Smooth muscle cell of the brain vasculature (primary cell): ENCODE measurements at places on chromosomes 1 and 21.

- peak; percentile 44 for DNase-seq
These were observed 43.4 kb downstream of the KIF1B start for GRCh38 chr1:10253755-10254154.

DNA sequence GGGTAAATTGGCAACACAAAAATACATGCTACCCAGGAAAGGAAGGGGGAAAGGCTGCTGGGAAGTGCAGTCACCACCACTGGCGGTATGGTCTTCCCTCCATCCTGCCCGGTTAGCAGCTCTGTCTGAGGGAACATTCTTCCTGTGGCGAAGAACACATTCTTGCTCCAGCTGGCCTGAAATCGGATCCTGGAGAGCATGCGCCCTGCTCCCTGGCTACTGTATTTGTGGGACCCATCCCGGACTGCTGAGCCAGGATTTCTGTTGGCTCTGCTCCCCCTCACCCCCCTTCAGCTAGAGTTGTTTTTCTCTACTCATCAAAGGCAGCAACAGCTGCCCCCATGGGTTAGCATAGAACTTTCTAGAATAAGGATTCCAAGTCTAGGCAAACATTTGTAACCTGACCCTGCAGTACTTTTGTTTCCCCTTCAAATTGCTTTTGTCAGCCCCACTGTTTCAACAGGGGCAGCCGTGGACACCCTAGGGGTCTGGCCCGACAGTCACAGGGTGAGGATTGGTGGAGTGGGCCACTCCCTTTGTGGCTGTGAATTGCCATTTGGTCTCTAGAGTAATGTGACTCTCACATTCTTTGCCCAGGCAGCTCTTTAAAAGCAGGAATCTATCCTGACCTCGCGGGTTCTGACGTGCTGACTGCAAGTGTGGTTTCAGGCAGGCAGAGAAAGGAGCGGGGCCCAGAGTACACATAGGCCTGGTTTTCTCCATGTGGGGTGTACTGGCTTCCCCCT lies 157.7 kb downstream of the TOMM20 start:
- DNase-seq: peak; percentile 97

DNA sequence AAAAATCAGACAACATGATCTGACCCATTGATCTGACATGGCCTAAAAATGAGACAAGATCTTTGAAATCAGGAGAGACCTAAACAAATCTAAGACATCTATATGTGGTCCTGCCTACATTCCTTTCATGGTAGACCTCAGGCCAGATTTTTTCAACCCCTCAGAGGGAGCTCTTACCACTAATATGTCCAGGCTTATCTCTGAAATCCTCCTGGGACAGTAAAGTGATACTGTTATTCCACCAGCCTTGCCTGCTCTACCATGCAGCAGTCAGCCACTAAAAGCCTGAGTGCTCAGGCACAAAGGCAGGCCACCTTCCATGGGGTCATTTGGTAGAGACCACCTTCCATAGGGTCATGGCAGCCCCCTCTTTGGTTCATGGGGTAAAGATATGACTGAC lies 126.9 kb downstream of the TBX15 start:
- DNase-seq: no peak

DNA sequence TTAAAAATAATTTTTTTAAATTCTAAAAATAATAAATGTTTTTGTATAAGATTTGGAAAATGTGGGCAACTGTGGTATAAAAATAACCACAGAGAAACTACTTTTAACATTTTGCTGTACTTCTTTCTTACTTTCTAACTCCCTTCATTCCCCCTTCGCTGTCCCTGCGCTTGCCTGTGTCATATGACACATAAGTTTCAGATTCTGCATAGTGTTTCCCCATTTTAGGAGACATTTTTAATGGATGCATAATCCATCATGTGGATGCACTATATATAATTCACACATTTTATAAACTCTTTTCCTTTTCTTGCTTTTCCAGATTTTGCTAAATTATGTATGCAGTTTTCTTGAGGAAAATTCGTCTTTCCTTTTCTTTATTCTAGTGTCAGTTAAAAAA lies 16.3 kb downstream of the ATG4C start:
- no peak for DNase-seq

GRCh38 chr1:166086113-166086883 lies 80.5 kb downstream of the FAM78B start:
- DNase-seq: no peak

DNA sequence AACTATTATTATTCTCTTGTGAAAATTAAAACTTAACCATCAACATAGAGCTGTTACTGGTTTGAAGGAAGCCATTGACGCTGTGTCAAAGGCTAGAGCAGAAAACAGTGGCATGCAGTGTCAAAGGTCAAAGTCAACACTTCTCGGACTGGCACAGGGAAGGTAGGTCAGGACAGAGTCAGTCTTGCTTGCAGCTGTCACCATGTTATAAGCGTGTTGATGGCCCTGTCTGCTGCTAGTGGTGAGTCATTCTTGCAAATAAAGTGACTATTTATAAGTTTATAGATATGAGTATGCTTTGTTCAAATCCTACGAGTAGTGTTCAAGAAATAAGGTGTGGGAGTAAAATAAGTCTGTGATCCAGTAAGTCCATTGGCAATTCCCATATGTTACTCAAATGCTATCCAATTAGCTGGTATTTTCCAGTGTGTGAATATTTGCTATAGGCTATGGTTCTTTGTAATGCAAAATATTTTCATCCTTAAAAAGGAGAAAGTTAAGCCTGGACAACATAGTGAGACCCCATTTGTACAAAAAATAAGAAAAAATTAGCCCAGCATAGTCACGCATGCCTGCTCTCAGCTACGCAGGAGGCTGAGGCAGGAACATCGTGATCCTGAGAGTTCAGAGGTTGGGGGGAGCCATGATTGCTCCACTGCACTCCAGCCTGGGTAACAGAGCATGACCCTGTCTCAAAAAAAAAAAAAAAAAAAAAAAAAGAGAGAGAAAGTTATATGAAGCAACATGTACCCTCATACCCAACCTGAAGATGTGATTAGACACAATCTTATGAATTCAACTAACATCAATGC lies 26.3 kb upstream of the TINAGL1 start:
- no peak for DNase-seq

GRCh38 chr21:42579456-42580075 lies 65.9 kb downstream of the SLC37A1 start:
- no peak for DNase-seq

DNA sequence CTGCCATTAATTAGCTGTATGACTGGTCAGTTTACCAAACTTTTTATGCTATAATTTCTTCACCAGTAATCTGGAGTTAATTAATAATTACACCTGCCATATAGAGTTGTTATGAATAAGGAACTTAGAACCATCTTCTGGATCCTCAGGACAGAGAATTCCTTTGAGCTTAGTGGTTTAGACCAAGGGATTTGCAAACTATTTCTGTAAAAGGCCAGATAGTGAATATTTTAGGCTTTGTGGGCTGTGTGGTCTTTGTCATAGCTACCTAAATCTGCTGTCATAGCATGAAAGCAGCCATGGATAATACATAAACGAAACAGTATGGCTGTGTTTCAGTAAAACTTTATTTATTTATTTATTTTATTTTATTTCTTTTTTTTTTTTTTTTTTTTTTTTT lies 9.0 kb downstream of the TIMM17A start:
- no peak for DNase-seq

DNA sequence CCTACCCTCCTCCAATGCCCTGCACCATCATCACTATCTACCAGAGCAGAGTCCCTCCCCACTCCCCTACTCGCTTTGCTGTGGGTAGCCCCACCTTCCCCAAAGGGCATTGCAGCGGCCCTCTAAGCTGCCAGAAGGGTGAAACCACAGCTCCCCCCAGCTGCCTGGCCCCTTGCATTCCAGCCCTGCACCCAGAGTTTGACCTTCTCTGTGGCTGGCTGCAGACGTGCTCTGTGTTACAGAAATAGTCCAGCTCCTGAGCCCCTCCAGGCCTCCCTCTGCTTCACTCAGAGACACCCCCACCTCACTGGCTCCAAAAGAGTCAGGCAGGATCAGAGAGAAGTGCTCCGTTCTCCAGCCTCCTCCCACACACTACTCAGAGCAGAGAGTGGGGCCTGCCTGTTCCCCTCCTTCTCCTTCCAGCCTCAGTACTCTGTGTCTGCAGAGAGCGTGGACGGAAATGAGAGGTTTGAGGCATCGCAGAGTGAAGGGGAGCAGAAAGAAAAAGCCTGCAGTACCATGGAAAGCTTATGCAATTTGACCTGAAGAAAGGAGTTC lies 63.2 kb downstream of the PLEKHA6 start:
- no peak for DNase-seq

DNA sequence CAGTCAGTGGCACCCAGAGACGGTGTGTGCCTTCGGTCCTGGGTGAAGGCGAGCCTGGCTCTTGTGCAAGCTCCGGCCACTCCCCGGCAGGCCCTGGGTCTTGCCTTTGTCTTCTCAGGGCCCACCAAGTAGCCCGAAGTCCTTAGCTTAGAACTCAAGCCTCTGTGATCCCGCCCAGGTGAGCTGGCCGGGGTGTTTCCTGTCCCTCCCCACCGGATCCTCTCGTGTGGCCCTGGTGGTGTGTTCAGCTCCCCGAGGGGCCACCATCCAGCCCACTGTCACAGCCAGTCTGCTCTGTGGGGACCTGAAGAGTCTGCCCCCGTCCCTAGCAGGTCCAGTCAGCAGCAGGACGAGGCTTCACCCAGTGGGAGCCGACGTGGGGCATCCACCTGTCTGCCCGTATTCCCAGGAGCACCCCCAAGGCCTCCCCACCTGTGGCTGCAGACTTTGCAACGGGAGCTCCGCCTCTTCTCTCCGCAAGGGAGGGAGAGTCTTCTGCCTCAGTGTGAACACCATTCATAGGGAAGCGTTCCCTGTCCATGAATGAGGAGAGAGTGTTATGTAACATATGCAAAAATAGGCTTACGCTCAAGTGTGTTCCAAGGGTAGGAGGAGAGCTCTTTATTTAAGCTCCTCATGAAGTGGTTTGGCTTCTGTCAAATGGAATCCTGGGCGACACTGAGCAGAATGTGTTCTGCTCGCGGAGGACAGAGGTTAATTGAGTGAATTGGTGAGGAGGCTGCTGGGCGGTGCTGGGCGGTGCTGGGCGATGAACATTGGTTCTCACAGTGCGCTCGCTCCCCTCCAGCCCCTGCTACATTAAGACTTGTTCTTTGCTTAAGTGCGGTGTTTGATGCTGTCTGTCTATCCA lies 108.9 kb downstream of the CRYAA start:
- DNase-seq: no peak

GRCh38 chr1:39344394-39345154 lies 140.1 kb downstream of the MACF1 start:
- DNase-seq: no peak

- no peak for DNase-seq
These were observed 149.0 kb downstream of the TGFBR3 start for GRCh38 chr1:91736715-91737615.

DNA sequence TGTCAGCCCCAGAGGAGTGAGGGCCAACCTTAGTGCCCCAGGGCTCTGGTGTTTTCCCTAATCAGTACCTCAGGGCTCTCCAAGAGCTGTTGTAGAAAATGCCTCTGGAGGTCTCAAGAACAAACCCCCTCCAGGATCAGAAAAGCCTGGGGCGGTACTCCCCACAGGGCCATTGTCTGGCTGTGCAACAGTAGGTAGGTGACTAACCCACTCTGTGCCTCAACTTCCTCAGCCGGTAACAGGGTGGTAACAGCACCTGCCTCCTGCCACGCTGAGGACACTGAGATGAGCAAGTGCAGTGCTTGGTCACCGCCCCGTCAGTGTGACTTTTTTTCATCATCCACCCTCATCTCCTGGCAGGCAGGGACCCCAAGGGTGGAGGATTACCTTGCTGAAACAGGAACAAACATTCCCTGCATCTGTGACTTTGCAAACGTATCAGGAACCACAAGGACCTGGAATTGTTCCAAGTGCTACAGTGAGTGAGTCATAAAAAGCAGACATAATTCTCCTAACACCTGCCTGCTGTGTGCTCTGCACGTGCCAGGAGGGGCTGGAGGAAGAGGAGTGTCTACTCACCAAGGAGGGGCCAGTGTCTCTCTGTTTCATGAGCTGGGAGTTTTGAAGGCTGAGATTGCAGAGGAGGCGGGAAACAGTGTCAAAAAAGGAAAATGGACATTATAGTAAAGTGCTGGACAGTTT lies 440.8 kb downstream of the NPHP4 start:
- DNase-seq: no peak

- no peak for DNase-seq
These were observed 11.6 kb upstream of the OR2G2 start for GRCh38 chr1:247576514-247576913.

GRCh38 chr1:159040893-159041724 lies 31.4 kb downstream of the IFI16 start:
- DNase-seq: no peak

DNA sequence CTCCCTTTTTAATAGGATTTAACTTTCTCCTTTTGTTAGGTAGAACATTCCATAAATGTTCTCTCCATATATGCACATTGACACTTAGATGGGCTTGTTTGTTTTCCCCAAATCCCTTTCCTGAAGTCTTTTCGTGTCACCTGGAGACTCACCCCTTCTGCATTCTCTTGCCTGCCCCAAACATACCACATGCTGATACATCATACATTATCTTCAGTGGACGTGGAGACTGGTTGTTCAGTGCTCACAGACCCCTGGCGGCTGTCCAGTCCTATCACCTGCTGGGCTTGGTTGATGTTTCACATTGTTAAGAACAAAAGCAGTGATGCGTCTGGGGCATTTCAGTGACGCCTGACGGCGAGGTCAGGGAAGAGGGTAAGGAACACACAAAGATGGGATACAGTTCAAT lies 22.2 kb downstream of the FMOD start:
- DNase-seq: peak; percentile 36

GRCh38 chr1:202323731-202324130 lies 18.0 kb downstream of the UBE2T start:
- no peak for DNase-seq
